Osteoblast (primary cell): ENCODE measurements at places on chromosomes 16 and 17. TPM values are rescaled to one million over a fixed set of nuclear protein-coding genes. Genes with fewer than 3 reads are reported as not detected.

The RHBDF2 gene
- 7.1 and 8.3 TPM in 2 replicates for total RNA-seq

DNA sequence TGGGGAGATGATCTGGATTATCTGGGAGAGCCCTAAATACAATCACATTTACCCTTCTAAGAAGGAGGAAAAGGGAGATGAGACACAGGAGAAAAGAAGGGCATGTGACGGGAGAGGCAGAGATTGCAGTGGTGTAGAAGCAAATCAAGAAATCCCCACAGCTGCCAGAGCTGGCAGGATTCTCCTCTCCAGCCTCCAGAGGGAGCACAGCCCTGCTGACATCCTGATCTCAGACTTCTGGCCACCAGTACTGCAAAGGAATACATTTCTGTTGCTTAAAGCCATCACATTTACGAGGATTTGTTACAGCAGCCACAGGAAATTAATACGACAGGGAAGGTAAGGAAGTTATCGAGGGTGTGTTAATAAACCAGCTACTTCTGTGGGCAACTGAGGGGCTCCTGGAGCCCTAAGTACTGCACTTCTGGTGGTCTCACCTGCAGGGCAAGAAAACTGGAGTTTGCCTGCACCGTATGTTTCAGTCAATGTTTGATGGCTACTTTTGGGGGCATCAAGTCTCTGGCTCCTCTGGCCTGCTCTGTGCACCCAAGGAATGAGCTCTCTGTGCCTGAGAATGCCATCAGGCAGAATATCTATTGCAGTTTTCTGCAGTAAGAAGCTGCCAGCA, 22.9 kb upstream of the CDH13 start:
- peaks cover 2% of the 10 kb centered on the region for H3K27me3 ChIP-seq
- H3K4me3 ChIP-seq = no peak overlapping the region
- peak; percentile 85 for DNase-seq
- no peak overlapping the region for H3K27ac ChIP-seq
- no peaks in the 10 kb centered on the region for H3K4me1 ChIP-seq

DNA sequence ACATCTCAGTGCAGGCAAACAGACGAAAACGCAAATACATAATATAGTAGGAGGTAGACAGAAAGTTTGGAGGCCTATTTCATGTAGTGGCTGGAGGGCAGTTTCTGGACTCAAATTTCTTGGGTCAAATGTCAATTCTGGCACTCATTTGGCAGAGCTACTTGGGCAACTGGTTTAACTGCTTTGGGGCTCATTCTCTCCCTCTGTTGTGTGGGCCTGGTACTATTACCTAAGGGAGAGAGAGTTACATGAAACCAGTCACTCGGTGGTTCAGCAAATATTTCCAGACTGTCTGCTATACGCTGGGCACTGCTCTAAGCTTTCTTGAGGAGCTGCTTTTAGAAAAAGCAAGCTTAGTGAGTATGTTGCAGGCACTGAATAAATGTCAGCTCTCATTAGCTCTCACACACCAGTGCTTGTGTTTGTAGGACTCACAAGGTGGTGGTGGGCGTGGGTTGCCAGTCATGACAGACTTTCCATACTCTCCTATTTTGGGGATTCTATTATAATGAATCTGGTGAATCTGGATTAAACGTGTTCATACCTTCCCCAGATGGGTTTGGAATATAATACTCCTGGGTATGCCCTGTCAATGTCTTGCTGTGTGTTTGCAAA, 1.8 kb upstream of the SHISA9 start:
- no peak overlapping the region for H3K4me3 ChIP-seq
- H3K36me3 ChIP-seq = no peaks in the 10 kb centered on the region
- no peak overlapping the region for H3K27ac ChIP-seq
- peaks cover 48% of the 10 kb centered on the region for H3K27me3 ChIP-seq

- peaks cover 46% of the 10 kb centered on the region for H3K27me3 ChIP-seq
- H3K36me3 ChIP-seq = no peaks in the 10 kb centered on the region
- no peak overlapping the region for H3K27ac ChIP-seq
- no peak overlapping the region for H3K4me3 ChIP-seq
Measured at GRCh38 chr17:29070781-29071180, 27.8 kb downstream of the PIPOX start.

DNA sequence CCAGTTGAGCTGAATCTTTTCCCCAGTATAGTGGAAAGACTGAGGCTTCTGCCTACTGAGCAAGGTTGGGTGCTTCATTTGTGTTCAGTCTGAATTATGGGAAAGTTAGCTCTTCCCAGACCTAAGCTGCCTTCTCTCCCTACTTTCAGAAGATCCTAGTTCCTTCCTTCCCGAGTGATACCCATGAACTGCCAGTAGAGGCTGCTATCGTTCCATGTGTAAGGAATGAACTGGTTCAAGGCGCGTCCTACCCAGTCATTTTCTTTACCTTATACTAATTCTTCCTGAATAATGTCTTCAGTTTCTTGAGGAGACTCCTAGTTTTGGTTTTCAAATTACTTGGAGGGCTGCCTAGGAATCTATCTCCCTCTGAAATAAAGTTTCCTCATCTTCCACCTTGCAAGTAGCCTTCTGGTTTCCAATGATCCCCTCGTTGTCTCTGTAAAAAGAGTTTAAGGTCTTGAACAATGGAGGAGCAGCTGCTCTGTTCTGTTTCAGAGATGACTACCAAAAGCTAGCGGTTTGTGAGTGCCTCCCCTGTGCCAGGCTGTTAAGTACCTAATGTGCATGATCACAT, 934 bp upstream of the AOC2 start:
- peaks cover 16% of the 10 kb centered on the region for H3K4me1 ChIP-seq
- peak; percentile 95 for DNase-seq
- peaks cover 55% of the 10 kb centered on the region for H3K36me3 ChIP-seq
